ENCODE measurements at places on chromosomes 12 and 14. TPM values are rescaled to one million over a fixed set of nuclear protein-coding genes. Genes with fewer than 3 reads are reported as not detected.

Gene SIRT4
- polyA plus RNA-seq, result 2.8 TPM

Gene SERPINA4
- polyA plus RNA-seq, result 0.41 TPM

Gene POTEM
- polyA plus RNA-seq, result not detected

Gene CD163L1
- 12.6 TPM for polyA plus RNA-seq

Gene B4GALNT1
- 1.3 TPM for polyA plus RNA-seq

Gene RDH5
- 7.6 TPM for polyA plus RNA-seq

Gene C14orf180
- polyA plus RNA-seq, result 0.18 TPM

Gene C12orf50
- polyA plus RNA-seq, result 0.18 TPM

Gene DIO3
- 0.84 TPM for polyA plus RNA-seq

Gene COCH
- polyA plus RNA-seq, result 1.7 TPM

Gene NKX2-1
- polyA plus RNA-seq, result 0.02 TPM

Gene ARMH4
- 0.82 TPM for polyA plus RNA-seq

Gene KRT72
- polyA plus RNA-seq, result 12.0 TPM

Gene KRT82
- 0.34 TPM for polyA plus RNA-seq

Gene TPH2
- polyA plus RNA-seq, result 0.07 TPM

Gene OVCH1
- 0.09 TPM for polyA plus RNA-seq

Gene GARIN6
- 0.02 TPM for polyA plus RNA-seq

Gene STAT6
- 236 TPM for polyA plus RNA-seq

Gene C12orf56
- polyA plus RNA-seq, result 7.1 TPM

Gene GUCY2C
- polyA plus RNA-seq, result 0.14 TPM

Gene PPP4R4
- 1.3 TPM for polyA plus RNA-seq

Gene SCN8A
- 0.21 TPM for polyA plus RNA-seq

Gene CAPZA3
- 0.05 TPM for polyA plus RNA-seq

Gene PAX9
- 30.9 TPM for polyA plus RNA-seq

Gene ANKRD33
- polyA plus RNA-seq, result 0.02 TPM

Gene TAS2R46
- 0.05 TPM for polyA plus RNA-seq

Gene XRCC3
- polyA plus RNA-seq, result 4.4 TPM

Gene INSM2
- polyA plus RNA-seq, result 0.21 TPM

Gene SLC17A8
- 0.37 TPM for polyA plus RNA-seq

Gene RFX4
- 0.23 TPM for polyA plus RNA-seq

Gene MYF5
- not detected for polyA plus RNA-seq

Gene RTL1
- 0.02 TPM for polyA plus RNA-seq

Gene TAS2R30
- 0.14 TPM for polyA plus RNA-seq

Gene CLECL1
- polyA plus RNA-seq, result 11.2 TPM

Gene TSPAN9
- polyA plus RNA-seq, result 10.2 TPM

Gene PMEL
- 0.94 TPM for polyA plus RNA-seq

Gene GDF3
- polyA plus RNA-seq, result 0.37 TPM

Gene SMIM41
- 0.14 TPM for polyA plus RNA-seq

Gene MMP19
- 19.9 TPM for polyA plus RNA-seq

Gene FLVCR2
- 5.7 TPM for polyA plus RNA-seq

Gene RPGRIP1
- 0.30 TPM for polyA plus RNA-seq

Gene CIROP
- polyA plus RNA-seq, result 0.07 TPM

Gene PIP4K2C
- 14.4 TPM for polyA plus RNA-seq

Gene CLEC9A
- 12.6 TPM for polyA plus RNA-seq

Gene LRRK2
- polyA plus RNA-seq, result 10.4 TPM

Gene AQP2
- polyA plus RNA-seq, result 0.05 TPM

Gene FAM181A
- 0.11 TPM for polyA plus RNA-seq

Gene CEP170B
- polyA plus RNA-seq, result 8.3 TPM

Gene LMBR1L
- 112 TPM for polyA plus RNA-seq

Gene SLC10A1
- 0.02 TPM for polyA plus RNA-seq

Gene TPPP2
- 0.30 TPM for polyA plus RNA-seq

Gene ZNF891
- polyA plus RNA-seq, result 1.4 TPM

Gene SMCO2
- polyA plus RNA-seq, result 2.6 TPM

Gene TROAP
- polyA plus RNA-seq, result 12.4 TPM

Gene CCDC177
- 0.02 TPM for polyA plus RNA-seq

Gene SYCP3
- polyA plus RNA-seq, result 1.4 TPM

Gene VCPKMT
- polyA plus RNA-seq, result 48.3 TPM

Gene IFNG-AS1
- 0.07 TPM for polyA plus RNA-seq
